ENCODE measurements at places on chromosomes 6 and 20.

GRCh38 chr6:5490501-5491069 is 229.3 kb downstream of the FARS2 start:
- no peak for DNase-seq

GRCh38 chr6:33719326-33719987 is 8.0 kb upstream of the UQCC2 start:
- no peak for DNase-seq

DNA sequence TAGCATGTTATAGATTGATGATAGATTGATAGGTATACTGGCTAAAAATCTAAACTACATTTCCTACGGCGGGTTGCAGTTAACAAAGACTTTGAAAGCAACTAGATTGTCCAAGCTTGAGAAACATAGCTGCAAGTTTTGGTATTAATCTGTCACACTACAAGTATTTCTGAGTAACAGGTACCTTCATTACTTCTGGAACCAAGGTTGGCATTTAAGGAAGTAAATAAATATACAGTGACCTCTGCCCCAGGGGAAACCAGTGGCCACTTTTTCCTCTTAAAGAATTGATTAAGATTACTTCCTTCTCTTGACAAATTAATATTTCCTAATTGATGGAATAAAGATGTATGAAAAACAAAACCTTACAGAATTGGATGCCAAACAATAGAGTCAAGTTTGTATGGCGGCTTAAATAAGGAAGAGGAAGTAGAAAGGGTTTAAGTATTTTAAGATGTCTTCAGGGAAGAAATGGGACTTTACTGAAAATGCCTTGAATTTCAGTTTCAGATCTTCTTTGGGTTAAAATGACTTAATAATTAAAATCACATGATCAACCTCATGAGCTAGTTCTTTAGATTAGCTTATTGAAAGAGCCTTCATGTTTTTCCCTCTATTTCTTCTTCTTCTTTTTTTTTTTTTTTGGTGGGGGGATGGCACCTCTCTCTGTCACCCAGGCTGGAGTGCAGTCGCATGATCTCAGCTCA is 132.8 kb downstream of the DOK5 start:
- DNase-seq, result no peak

DNA sequence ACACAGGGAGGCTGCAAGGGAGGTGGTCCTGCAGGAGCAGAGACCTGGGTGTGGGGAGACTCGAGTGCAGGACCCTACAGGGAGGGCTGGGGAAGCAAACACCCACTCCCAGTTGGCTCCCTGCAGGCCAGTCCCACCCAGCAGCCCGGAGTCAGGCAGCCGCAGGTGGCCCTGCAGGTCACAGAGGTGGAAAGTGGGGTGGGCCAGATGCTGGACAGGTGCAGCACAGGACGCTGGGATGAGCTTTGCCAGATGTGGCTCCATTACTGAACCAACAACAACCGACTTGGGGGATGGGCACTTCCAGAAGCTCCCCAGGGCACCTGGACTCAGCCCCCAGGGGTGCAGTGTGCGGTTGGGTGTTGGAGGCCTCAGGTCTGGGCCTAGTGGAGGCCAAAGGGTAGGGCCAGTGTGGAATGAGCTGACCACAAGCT is 26.6 kb upstream of the MYT1 start:
- DNase-seq, result no peak

DNA sequence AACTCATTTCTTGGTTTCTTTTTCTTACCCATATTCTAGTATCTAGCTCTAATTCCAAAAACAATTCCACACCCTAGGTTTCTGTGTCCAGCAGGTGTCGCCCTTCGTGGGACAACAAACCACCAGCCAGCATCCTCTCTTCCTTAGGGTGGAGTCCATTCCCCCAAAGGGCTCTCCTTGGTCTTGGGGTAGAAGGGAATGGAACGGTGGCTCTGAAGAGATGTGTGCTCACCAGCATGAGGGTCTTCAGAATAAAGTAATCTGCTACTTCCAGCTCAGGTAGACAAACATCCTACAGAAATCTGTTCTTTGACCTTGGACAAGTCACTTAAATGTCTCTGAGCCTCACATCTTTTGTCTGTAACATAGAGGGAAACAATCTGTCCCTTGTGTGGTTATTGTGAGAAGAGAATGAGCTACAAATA is 7.2 kb downstream of the HLA-DMB start:
- peak; percentile 67 for DNase-seq

DNA sequence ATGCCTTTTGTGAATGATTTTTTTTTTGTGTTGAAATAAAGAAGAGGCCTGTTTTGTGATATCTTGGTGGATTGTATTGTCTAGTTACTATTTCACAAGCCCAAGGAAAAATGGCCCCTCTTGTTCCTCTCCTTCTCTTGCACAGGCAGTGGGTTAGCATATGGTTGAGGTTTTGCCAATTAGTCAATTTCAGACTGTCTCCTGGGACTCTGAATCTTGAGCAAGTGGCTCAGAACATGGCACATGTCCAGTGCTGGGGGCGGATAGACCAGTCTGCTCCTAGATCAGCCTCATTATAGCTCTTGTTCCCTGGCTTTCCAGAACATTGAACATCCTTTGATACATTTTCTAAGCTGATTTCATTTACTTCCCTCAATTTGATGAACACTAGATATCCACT is 589.2 kb downstream of the PHF3 start:
- no peak for DNase-seq

- peak; percentile 20 for DNase-seq
These were observed 20.3 kb upstream of the SPDEF start for GRCh38 chr6:34576286-34576955.

GRCh38 chr20:8837396-8837795 is 231.5 kb upstream of the PLCB4 start:
- peak; percentile 90 for DNase-seq

DNA sequence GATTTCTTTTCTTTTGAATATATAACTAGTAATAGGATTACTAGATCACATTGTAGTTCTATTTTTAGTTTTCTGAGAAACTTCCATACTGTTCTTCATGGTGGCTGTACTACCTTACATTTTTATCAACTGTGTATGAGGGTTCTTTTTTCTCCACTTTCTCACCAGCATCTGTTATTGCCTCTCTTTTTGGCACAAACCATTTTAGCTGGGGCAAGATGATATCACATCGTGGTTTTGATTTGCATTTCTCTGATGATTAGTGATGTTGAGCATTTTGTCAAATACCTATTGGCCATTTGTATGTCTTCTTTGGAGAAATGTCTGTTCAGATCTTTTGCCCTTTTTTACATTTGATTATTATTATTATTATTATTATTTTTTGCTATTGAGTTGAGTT is 86.1 kb upstream of the TCF21 start:
- peak; percentile 17 for DNase-seq

DNA sequence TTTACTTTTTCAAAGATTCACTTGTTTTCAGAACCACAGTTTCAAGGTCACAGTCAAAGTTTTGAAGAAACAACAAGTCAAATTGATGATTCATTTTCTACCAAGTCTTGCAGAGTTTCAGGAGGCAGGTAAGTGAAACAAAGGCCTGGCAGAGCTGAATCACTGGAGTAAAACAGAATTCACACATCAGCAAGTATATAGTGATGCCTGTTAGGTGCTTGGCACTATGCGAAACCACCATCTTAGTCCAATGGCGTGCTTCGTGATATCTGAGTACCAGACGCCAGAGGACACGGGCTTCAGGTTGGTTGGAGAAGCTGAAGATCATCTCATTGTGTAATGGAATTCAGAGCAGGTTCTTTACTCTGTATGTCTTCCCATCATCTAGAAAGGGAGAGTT is 75.9 kb downstream of the RTN4IP1 start:
- no peak for DNase-seq

DNA sequence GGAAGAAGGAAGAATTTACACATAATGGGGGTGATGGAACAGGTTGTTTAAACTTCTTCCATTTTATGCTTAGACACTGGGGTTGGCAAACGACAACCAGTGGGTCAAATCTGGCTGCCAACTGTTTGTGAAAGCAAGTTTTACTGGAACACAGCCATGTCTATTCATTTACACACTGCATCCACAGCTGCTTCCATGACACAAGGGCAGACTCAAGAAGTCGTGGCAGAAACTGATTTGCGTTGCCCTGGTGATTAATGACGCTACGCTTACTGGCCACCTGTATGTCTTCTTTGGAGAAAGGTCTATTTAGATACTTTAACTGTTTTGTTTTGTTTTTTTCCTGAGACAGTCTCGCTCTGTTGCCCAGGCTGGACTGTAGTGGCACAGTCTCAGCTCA is 19.0 kb downstream of the CTCFL start:
- DNase-seq, result no peak

DNA sequence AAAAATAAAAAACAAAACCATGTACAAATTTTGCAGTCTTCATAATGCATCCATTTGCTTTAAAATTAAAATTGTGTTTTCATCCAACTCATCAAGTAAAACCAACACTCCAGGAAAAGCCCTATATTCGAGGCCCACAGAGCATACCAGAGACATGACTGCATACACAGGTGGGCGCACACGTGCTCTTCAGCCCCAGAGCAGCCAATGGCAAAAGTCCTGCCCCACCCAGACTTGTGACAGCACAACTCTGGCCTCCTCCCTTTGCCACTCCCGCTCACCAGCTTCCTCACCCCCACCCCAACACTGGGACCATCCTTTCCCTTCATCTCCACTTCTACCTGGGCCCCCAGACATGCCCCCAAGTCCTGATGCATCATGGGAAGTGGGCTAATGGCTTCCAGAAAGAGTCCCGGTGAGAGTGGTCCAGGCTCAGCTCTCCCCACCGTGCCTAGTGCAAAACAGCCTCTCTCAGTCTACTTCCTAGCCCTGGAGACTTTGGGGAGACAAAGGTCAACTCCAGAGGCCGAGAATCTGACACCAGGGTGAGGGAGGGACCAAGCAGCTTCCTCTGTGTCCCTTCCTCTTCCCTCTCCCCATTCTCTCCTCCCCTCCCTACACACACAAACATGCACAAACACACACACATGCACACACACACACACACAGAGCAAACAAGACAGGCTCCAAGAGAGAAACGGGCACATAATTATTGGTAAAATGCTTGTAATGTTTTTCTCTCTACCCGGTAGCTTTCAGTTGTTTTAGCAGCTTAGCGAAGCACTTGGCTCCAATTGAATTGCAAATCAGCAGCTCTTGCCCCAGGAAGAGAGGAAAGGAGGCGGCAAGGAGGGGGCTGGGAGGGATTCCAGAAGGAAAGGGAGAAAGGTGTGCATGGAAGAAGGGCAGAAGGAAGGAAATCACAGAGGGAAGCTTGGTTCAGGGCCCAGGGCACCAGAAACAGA is 14.3 kb downstream of the GRM4 start:
- DNase-seq, result no peak

GRCh38 chr20:62149532-62150309 is 6.2 kb downstream of the SS18L1 start:
- peak; percentile 33 for DNase-seq

- DNase-seq, result peak; percentile 49
These were observed 46.8 kb downstream of the PYGB start for GRCh38 chr20:25294459-25295385.

DNA sequence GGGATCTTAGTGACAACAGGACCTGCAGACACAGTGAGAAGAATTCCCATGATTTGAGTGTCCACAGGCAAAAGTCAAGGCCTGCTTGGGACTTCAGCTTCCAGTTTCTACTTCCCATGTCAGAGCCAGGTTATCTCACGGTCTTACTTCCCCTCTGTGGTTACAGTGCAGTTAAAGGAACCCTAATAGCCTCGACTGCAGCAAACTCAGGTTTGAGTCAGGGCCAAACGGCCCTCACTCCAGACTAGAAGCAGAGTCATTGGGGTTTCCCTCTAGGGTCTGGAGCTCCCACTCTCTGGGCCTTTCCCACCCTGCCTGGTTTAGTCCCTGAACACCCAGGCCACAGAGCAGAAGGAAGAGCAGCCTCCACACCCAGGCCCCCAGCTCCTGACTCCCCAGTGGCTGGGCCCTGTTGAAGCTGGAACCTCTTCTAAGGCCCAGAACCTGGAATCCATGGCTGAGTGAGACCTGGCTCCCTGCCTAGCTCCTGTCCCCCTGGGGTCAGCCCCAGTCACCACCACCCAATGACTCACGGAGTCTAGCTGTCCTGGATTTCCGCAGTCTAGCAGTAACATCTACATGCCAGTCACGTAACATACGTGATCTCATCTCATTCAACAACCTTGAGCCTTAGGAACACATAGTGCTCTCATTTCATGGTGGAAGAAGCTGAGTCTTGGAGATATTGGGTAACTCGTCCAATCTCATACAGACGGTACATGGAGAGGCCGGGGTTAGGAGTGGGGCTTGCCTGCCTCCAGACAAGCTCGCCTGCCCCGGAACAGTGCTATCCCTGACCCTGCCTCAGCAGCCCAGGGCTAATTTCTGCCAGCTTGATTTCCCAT is 9.2 kb upstream of the GHRH start:
- DNase-seq, result peak; percentile 46

DNA sequence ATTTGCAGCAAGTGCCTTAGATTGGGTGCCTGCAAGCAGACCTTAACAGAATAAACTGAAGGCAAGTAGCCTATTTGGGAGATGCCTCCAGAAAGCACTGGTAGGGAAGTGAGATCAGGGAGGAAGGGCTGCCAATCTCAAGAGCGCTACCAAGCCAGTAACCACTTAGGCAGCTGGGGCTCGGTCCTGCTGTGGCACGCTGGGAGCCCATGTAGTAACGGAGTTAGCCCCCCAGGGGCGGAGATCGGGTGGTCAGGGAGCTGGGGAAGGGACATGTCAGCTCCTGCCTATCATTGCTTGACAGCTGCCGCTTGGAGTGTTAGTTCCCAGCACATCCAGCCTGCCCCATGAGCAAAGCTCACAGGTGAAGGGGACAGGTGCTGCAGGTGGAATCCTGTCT is 127.0 kb downstream of the CEBPB start:
- no peak for DNase-seq
